Right renal pelvis (tissue), 4 donors: ENCODE measurements at places on chromosomes 5 and 9.

GRCh38 chr9:68738358-68738757, 33.3 kb downstream of the PIP5K1B start:
- no peak for DNase-seq

DNA sequence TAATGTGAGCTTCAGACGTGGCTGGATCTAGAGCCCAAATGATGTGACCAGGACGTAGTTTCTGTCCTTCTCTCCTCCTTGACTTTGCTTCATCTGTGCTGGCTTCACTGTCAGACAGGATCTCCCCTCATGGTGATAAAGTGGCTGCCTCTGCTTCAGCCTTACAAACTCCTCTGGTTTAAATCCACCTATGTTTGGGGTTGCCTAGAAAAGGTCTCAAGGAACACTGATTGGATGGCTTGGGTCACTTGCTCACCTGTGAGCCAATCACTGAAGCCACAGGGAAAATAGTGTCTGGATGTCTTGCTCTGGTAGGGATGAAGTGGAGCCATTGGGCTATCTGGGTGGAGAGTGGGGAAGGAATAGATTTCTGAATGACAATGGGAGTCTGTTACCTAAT, 36.1 kb downstream of the FGF18 start:
- no peak for DNase-seq

DNA sequence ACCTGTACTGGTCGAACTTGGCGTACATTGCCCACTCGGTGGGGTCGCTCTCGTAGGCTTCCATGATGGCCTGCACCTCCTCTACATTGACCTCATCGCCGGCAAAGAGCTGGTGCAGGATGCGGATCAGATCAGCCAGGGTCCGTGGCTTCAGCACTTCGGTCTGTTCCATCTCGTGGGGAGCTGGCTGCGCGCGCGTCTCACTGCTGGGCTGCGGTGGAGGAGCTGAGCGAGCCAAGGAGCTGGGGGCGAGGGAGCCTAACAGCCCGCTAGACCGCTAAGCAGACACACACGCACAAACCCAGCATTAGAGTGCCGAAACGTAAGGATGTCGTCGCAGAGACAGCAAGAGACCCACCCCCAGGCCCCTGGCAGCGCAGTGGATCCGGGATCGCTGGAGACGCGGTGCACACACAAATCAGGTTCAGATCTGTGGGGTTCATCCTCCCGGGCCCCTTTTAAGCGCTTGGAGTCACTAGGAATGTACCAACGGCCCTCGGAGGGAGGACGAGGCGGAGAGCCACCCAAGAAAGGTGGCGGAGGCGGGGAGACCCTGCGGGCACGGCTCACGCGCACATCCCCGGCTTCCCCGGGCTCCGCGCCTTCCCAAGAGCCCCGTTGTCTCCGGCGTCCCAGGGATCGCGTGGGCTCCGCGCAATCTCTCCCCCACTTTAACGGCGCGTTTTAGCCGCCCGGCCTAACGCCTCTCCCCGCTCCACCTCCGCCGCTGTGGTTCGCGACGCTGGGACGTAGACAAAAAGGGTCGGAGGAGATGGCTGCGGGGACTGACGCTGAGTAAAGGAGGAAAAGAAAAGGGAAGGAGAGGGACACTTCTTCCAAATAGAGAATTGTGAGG, at the start of gene CDO1:
TSS of gene CDO1 (minus strand) at position 434 of the 856 bp plus-strand sequence. CDS start at position 172, 262 bp downstream.
- DNase-seq: no peak

- no peak for DNase-seq
These were observed 152.9 kb downstream of the TLE1 start for GRCh38 chr9:81536242-81537025.

- DNase-seq: no peak
These were observed 227.0 kb downstream of the ELAVL2 start for GRCh38 chr9:23598994-23599393.

DNA sequence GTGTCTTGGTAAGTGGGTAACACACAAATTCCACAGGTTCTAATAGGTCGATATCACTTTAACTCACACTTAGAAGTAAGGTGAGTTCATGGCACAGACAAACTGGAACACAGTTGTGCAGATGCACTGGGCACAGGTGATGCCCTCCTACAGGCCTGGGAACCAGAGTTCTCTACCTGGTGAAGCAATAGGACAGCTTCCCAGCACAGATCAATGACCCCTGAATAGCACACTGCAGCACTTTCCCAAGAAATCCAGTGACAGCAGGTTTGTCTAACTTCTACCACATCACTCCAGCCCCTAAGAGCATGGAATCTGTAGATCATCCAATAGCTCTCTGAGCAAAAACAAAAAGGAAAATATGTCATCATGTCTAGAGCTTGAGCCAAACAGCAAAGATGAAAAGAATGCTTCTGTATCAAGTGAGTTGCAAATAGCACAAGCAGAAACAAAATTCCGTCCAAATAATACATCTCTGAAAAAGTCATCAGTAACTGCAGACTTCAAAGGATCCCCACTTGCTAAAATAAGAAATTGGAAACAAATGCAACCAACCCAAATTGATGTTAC, 33.5 kb downstream of the MOCS2 start:
- DNase-seq: no peak

DNA sequence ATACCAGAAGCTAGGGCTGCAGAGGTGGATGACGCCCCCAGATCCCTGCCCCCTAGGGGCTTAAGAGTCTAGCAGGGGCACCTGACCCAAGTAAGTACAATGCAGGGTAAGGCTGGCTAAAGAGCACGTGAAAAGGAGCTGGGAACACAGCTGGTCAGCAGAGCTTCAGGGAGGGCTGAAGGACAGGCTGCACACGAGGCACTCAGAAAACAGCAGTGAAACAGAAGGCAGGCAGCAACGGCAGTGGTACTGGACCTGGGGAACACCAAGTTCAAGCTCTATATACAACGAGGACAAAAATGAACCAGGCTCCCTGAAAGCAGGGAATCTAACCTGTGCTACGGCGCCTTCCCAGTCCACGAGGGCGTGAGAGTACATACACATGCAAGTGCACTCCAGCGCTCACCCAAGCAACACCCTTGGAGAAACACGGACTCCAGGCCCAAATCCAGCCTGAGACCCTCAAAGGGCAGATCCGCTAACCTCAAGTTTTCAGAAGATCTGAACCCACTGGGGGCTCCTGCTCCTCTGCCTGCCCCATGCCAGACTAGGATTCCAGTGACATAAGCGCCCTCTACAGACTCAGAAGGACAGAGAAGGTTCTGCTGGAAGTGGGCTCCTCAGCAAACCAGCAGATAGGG, 57.4 kb downstream of the PSMB7 start:
- no peak for DNase-seq

- DNase-seq: no peak
These were observed 19.9 kb downstream of the MGAT1 start for GRCh38 chr5:180782748-180783147.

DNA sequence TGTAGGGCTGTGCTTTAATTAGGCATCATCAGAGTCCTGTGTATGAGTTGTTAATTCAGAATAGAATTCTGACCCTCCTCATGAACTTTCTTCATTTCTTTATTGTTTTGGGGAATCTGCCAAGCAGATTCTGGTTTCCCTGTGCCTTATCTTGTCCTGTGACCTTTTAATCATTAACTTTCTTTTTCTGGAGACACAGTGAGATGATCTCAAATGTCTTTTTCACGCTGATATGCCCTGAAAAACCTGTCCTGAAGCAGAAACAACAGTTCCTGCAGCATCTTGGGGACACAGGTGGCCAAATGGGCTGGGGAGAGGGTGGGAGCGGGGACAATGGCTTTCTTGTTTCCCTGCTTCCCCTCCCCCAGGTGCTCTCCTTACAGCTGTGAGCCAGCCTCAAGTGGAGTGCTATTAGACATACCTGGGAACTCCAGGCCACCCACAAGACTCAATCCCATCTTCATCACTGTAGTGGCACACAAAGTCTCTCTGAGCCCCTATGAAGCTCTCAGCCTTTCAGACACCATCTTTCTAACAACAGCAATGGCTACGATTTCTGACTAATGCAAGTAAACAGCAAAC, 213.8 kb downstream of the ATP10B start:
- no peak for DNase-seq

GRCh38 chr5:112412346-112412745, 6.7 kb downstream of the EPB41L4A start:
- no peak for DNase-seq

- no peak for DNase-seq
These were observed 273.5 kb upstream of the CCNG1 start for GRCh38 chr5:163163858-163164257.
